ENCODE measurements at places on chromosomes 1 and 21.

DNA sequence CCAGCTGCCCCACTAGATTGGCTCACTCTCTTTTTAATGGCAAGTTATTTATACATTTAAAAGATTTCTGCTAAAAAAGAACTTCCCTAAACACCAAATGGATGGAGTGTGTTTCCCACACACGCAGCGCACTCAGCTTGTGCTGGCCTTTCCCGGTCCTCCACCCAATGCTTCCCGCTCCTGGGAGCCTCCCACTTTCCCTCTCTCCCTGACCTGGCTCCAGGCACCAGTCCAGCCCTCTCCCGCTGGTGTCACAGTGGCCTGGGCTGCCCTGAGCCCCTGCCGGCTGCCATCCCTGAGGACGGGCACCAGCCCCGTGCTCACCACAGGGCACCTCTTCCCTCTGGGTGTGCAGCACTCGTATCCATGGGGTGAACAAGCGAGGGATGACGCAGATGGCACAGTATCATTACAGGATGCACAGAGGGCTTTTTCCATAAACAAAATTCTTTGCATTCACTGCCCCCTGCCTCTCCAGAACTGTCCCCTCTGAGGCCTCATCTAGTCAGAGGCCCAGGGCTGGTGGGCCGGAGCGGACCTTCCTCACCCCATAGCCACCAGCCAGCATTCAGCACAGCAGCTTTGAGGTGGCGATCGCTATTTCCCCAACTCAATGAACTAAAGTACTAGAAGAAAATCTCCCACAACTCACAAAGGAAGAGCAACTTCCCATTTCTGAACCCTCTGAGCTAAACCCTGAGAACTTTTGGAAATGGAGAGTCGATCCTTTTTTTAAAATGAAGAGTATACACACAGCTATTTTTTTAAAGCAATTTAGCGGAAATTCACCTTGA lies 68.5 kb downstream of the SLC37A1 start:
- DNase-seq = no peak

DNA sequence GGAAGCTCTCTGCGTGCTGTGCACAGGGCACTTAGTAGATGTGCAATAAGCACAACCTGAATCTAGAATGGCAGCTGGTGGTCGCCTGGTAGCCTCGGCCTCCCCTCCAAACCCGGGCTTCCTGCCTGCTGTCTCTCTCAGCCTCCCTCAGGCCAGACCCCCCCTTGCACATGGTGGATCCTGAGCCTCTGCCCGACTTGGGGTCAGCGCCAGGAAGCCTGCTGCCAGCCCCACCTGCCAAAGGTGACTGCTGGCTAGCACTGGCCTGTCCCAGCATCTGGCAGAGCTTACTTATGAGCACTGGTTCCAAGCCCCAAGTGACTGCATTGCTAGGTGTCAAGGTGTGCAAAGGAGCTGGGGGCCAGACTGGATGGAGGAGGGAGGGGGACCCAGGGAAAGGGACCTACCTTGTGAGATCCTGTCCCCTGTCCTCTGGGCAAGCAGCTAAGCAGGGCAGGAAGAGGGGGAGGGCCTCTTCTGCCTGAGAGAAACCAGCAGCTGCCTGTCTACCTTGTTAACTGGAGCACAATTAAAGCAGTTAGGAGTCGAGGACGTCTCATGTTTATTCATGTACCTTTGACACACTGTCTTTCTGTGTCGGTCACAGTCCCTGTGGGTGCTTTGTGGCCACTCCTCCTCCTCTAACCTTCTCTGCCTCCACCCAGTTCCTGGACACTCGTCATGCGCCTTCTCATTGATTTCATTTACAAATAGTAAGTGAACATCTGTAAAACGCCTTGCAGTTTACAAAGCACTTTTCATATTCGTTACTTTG lies 100.9 kb downstream of the DDX20 start:
- no peak for DNase-seq

DNA sequence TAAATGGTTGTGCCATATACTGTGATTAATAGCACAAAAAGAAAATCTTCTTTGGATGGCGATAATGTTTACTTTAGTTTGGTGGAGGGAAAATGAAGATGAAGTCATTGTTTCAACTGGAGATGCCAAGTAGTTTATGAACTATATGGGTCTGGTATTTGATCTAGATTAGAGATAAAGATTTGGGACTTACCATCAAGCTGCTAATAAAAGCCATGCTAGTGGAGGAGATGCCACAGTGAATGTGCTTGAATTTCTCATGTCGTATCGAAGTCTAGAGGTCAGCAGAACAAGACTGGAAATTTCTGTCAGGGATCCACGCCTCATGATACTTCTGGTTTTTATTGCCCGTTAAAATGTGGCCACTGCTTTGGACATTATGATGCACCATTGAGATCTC lies 742.0 kb downstream of the NCAM2 start:
- DNase-seq = no peak

GRCh38 chr1:51610637-51611036 lies 6.3 kb upstream of the OSBPL9 start:
- DNase-seq = no peak

- DNase-seq = no peak
These were observed 50.9 kb downstream of the TOR1AIP2 start for GRCh38 chr1:179826626-179827280.

GRCh38 chr1:103326595-103326994 lies 198.9 kb upstream of the RNPC3 start:
- DNase-seq = no peak

DNA sequence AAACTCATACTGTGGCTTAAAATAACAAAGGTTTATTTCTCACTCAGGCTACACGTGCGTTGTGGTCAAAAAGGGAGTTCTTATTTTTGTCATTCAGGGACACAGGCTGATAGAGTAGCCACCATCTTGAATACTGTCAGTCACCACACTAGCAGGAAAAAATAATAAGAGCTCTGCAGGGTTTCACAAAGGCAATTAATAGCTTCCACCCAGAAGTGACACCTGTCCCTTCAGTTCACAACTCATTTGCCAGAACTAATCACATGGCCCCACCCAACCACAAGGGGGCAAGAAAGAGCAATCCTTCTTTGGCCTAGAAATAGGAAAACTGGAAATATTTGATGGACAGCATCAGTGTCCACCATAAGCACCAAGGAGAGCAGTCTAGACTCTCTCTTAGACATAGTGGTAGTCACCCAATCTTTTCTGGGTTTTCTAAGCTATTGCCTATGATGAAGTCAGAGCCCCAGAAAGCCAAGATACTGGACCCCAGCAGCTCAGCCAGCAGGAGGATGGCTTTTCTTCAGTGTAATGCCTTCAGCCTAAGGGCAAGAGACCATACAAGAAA lies 8.2 kb downstream of the HAPLN2 start:
- no peak for DNase-seq

- no peak for DNase-seq
These were observed 8.7 kb downstream of the CTXND2 start for GRCh38 chr1:150895618-150896017.

DNA sequence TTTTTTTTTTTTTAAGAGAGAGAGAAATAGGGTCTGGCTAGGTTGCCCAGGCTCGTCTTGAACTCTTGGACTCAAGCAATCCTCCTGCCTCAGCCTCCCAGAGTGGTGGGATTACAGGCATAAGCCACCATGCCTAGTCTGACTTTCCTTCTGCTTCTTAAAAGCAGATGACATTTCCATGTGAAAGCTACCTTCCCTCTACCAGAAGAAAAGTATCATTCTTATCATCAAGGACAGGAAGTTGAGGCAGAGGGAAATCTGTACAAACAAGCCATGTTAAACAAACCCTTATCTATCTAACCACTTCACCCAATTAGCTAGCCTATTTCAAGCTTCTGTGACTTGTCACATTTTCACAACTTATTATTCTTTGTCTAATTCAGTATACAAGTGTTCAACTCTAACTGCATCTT lies 54.8 kb downstream of the SAMSN1 start:
- DNase-seq = no peak

DNA sequence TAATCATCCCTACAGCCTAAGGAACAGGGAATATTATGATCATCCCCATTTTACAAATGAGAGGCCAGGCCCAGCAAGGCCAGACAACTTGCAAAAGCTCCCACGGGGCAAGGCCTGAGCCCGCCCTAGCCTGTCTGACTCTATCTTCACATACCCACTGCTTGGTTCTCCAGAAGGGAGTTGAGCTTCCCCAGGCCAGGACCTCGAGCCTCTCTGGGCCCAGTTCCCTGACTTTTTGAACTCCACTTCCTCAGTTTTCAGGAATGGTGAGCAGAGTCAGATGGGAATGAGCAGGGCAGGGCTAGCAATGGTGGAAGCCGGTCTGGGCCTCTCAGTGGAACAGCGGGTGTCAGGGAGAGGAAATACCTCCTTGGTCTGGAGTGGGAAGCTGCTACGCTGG lies 39.3 kb downstream of the CACNA1S start:
- DNase-seq = no peak

- no peak for DNase-seq
These were observed 246.2 kb downstream of the MRPL39 start for GRCh38 chr21:25361097-25361496.

DNA sequence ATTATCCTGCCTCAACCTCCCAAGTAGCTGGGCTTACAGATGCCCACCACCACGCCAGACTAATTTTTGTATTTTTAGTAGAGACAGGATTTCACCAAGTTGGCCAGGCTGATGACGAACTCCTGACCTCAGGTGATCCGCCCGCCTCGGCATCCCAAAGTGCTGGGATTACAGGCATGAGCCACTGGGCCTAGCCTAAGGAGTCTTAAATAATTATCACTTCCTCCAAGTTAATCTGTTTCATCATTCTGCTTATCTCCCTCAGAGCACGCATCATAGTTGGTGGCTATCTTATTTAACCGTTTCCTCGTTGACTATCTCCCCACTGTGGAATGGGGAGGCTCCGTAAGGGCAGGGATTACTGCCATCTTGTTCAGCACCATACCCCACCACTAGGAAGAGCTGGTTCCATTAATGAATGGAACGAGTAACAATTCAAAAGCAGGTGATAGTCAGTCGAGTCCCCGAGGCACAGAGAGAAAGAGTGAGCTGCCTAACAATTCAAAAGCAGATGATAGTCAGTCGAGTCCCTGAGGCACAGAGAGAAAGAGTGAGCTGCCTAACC lies 52.7 kb downstream of the GLUL start:
- no peak for DNase-seq

DNA sequence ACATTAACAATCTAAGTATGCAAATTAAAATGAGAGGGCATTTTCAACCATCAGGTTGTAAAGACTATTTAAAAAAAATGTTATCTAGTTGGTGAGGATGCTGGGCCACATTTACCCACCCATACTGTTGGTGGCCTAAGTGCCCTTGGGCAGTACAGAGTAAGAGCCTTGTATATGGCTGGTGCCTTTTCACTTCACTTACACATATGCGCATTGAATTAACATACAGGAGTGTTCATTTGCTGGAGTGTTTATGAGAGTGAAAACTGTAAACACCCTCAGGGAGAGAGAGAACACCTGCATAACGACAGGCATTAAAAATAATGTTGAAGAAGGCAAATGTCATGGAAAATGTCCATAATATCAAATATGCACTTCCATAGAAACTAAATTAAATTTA lies 427.1 kb downstream of the PCP4 start:
- DNase-seq = no peak

- DNase-seq = no peak
These were observed 262.4 kb downstream of the ST6GALNAC3 start for GRCh38 chr1:76336931-76337371.

DNA sequence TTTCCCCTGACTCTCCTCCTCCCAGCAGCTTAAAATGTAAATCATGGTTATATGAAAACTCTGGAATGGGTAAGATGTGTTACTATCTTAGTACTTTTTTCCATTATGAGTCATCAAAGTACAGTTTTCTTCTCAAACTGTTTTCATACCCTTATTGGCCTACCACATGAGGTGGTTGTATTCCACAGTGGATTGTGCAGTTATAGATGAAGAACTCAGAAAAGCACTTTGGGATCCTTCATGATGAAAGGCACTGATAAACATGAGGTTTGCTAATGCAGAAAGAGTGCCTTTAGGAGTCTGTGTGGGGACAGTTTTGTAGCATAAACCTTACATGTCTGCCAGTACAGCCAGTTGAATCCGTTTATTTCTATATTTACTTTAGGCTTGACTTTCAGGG lies 32.0 kb upstream of the MYOCOS start:
- DNase-seq = no peak

DNA sequence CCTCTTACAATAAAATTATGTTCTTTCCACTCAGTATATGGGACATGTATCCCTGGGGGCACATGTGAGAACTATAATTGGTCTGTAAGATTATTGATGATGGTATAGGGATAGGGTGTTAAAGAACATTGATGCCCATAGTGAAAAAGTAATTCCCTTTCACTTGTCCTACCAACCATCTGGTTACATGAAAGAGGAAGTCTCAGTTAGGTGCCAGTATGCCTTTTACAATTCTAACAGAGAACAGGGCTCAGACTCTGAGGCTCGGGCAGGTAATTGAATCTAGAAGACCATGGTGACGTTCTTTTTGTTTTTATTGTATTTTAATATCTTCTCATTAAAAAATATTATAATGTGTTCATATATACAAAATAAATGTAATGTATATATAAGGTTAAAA lies 113.6 kb downstream of the FGGY start:
- DNase-seq = no peak

DNA sequence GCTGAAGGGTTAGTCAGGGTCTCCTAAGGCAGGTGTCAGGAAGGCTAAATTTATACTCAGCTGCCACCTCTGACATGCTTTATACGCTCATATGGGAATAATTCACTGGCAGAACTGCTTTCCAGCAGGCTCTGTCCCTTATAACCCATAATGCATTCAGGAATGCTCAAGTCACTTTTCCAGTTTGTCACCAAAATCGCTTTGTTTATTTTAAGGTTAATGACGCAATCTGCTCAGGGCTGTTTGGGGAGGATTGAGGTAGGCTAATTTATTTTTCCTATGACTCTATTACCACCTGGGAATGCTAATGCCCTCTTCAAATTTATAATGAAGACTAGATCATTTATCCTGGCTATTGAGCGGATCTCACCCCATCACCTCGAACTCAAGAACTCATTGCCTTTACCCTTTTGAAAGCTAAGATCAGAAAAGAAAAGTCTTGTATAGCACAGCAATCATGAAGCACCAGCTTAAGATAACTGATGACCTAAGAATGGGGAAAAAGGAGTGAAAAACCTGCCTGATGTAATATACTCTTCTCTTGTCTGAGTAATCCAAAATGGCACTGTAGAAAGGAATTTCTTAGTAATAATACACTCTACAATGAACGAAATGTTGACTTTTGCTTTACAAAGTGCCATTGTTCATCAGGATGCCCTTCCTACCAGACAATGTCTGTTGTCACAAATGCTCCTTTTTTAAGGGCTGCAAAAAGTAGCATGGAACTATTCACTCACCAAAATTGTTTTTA lies 97.9 kb upstream of the EXO1 start:
- no peak for DNase-seq
